ENCODE measurements at places on chromosomes 13 and 19.
A peak's percentile ranks its signal among the peaks of the same experiment; 100 is the strongest.

GRCh38 chr13:41694545-41695301, 237.4 kb downstream of the RGCC start:
- DNase-seq, result no peak

GRCh38 chr19:53365899-53366493, 491 bp downstream of the ZNF525 start:
- peak; percentile 4 for DNase-seq

GRCh38 chr19:45139286-45140143, 21.3 kb downstream of the NKPD1 start:
- no peak for DNase-seq

DNA sequence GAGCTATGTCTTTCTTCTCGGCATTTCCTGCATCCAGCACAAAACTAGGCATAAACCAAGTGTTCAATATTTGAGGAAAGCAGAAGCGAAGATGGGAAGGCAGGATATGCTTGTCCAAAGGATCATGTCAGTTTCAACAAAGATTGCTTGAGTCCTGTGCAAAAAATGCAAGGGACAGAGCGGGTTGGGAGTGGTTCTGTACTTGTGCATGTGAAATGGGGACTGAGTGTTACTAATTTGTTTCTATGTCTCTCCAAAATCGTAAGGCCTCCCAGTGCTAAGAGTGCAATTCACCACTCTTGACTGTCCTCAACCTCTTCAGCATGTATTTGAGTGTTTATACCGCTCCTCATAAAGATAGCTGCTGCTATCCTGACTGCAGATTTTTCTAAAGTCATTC, 166.2 kb downstream of the DLEU7 start:
- DNase-seq, result no peak

- peak; percentile 19 for DNase-seq
Observed at GRCh38 chr13:107866941-107867623, 348.3 kb downstream of the LIG4 start.

GRCh38 chr13:100887729-100888151, 213.1 kb upstream of the TMTC4 start:
- DNase-seq, result no peak

GRCh38 chr13:78779608-78780007, 120.7 kb upstream of the OBI1 start:
- DNase-seq, result no peak

DNA sequence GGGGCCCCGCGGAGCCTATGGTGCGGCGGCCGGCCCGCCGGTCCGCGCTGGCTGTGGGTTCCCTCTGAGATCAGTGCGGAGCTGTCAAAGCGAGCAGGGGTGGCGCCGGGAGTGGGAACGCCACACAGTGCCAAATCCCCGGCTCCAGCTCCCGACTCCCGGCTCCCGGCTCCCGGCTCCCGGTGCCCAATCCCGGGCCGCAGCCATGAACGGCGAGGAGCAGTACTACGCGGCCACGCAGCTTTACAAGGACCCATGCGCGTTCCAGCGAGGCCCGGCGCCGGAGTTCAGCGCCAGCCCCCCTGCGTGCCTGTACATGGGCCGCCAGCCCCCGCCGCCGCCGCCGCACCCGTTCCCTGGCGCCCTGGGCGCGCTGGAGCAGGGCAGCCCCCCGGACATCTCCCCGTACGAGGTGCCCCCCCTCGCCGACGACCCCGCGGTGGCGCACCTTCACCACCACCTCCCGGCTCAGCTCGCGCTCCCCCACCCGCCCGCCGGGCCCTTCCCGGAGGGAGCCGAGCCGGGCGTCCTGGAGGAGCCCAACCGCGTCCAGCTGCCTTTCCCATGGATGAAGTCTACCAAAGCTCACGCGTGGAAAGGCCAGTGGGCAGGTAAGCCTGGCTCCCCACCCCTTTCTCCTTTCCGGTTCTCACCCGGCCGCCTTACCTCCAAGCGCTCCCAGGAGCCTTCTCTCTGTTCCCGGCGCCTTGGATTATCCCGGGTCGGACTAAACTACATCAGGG, at the start of gene PDX1:
TSS of gene PDX1 (plus strand) at position 67 of the 743 bp plus-strand sequence. CDS start at position 206, 139 bp downstream.
- no peak for DNase-seq

DNA sequence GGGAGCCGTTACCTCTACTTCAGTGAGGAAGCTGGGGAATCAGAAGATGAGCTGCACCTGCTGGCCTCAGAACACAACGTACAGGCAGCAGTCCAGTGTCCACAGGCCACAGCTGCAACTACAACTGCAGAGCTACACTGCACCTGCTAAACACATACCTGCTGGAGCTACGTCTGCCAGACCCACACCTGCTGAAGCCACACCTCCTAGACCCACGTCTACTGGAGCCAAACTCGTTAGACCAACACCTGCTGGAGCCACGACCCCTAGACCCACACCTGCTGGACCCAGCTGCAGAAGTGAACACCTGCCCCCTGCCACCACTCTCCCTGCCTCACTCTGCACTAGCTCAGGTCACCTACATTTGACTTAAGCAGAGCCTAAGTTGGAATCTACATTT, 169.9 kb downstream of the USP12 start:
- DNase-seq, result no peak

GRCh38 chr19:30017172-30017571, 75.1 kb downstream of the URI1 start:
- no peak for DNase-seq

DNA sequence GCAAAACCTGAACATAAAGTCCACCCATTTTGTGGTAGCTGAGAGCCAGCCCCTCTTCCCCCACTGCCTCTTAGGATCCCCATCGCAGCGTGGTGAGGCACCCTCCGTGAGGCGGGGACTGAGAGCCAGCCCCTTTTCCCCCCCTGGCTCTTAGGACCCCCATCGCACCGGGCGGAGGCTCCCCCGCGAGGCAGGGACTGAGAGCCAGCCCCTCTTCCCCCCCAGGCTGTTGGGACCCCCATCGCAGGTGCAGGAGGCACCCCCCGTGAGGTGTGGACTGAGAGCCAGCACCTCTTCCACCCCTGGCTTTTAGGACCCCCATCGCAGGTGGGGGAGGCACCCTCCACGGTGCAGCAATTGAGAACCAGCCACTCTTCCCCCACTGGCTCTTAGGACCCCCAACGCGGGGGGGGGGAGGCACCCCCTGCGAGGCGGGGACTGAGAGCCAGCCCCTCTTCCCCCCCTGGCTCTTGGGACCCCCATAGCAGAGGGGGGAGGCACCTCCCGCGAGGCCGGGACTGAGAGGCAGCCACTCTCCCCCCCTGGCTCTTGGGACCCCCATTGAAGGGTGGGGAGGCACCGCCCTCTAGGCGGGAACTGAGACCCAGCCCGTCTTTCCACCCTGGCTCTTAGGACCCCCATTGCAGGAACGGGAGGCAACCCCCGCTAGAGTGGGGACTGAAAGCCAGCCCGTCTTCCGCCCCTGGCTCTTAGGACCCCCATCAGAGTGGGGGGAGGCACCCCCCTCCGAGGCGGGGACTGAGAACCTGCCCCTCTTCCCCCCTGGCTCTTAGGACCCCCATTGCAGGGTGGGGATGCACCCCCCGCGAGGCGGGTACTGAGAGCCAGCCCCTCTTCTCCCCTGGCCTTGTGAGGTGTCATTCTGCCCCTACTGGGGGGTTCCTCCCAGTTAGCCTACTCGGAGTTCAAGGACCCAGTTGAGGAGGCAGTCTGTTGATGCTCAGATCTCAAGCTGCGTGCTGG, 366.4 kb upstream of the SPRY2 start:
- DNase-seq, result no peak

- no peak for DNase-seq
Observed at GRCh38 chr13:50740052-50740741, 103.3 kb downstream of the DLEU7 start.

GRCh38 chr19:3932931-3933810, at the start of gene NMRK2:
Gene NMRK2 (plus strand): TSS chr19:3933069. CDS start chr19:3933672, 603 bp downstream.
- DNase-seq, result no peak

- DNase-seq, result no peak
Observed at GRCh38 chr19:21022996-21023395, 2.5 kb downstream of the ZNF430 start.

GRCh38 chr19:35403116-35403760, 32.4 kb downstream of the GPR42 start:
- no peak for DNase-seq

DNA sequence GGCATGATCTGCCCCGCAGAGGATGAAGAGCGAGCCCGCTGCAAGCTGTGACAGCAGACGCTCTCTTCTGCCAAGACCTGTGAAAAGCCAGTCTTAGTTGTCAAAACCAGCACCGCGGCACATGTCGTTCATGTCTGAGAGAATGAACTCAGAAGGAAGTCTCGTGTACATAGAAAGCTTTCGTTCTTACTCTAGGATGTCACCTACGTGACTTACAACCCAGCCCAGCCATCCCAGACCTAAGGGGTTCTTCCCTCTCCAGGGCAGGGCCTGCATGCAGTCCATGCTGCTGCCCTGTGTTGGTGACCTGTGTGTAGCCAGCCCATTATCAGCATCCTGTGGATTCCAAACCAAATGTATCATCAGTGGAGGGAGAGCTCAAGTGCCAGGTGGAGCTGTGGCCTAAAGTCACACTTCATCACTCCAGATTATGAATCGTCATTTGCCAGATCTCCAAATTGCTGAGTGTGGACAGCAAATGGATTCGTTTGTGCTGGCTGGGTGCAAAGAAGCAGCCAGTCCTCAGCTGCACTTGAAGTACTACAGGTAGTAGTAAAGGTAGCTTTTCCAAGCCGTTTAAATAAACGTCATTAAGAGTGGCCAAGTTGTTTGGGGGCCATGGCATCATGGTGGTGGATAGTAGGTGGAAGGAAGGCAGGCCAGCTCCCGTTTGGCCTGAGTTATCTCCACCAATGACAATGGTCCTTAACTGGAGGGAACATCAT, 73.9 kb upstream of the GPR183 start:
- DNase-seq, result no peak

DNA sequence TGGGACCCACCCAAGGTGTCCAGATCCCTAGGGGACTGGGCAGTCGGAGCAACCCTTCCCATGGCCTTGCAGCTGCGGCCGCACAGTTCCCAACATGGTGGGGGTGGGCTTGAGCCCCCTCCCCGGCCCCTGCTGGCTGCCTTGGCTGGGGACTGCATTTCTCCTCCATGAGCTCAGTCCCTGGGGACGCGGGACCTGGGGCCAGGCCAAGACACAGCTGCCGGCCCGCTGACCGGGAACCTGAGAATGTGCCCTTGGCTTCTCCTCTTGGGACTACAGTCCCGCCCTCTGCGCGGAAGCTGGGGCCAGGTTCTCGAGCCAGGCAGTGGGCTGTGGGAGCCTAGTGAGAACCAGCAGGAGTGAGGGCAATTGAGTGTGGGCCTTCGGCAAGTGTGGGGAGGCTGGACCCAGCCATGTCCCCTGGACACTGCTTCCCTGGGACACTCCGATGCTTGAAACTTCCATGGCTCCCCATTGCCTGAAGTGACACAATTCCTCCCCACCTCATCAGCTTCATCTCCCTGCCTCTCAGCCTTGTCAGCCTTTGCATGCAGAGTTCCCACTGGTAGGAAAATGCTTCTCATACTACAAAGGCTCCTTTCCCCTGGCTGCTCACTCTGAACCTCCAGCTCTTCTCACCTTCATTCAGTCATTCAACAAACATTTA, 13.1 kb upstream of the NOTCH3 start:
- no peak for DNase-seq

DNA sequence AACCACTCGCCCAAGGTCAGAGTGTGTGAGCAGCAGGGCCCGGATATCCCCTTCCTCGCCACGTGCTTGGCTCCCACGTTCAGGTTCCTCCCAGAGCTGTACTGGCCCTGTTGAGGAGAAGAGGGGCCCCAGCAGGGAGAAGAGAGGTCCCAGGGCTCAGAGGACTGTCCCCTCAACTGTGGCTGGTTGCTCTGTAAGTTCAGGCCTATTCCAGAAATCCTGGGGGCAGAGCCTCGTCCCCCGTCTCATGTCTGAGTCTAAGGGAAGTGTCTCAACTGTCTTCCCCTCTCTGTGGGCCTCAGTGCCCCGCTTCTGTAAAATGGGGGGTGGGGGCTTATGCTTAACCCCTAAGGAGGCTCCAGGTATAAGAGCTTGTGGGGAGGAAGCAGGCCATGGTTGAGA, 3.9 kb downstream of the PPP5C start:
- no peak for DNase-seq

GRCh38 chr19:7897292-7897691, 6.4 kb upstream of the MAP2K7 start:
- DNase-seq, result no peak

DNA sequence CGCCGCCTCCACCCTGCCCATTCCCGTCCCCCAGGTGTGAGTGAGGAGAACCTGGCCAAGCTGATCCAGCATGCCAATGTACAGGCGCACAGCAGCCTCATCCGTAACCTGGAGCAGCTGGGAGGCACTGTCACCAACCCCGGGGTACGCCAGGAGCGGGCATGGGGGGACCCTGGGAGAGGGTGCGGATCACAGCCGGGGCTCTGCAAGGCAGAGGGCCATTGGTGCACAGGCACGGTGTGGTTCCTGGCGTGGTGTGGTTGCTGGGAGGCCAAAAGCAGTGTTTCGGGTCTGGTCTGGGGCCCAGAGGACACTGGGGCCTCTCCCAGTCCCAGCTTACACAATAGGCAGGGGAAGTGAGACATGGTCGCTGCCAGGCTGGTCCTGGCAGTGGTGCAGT, 8.3 kb downstream of the STXBP2 start:
- DNase-seq, result no peak

DNA sequence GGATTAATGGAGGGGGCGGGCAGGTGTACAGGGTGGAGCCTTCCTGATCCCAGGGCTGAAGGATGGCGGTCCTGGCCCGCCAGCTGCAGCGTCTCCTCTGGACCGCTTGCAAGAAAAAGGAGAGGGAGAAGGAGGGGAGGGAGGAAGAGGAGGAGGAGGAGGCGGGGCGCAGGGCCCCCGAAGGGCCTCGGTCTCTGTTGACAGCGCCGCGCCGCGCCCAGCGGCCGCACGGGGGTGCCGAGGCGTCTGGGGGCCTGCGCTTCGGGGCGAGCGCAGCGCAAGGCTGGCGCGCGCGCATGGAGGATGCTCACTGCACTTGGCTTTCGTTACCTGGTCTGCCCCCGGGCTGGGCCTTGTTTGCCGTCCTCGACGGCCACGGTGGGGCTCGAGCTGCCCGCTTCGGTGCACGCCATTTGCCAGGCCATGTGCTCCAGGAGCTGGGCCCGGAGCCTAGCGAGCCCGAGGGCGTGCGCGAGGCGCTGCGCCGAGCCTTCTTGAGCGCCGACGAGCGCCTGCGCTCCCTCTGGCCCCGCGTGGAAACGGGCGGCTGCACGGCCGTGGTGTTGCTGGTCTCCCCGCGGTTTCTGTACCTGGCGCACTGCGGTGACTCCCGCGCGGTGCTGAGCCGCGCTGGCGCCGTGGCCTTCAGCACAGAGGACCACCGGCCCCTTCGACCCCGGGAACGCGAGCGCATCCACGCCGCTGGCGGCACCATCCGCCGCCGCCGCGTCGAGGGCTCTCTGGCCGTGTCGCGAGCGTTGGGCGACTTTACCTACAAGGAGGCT, at the start of gene PPM1N:
TSS of gene PPM1N (plus strand) at position 33 of the 785 bp plus-strand sequence. CDS start at position 63, 30 bp downstream.
- no peak for DNase-seq

GRCh38 chr13:77113496-77113895, 86.5 kb upstream of the FBXL3 start:
- DNase-seq, result no peak

Measured in head of caudate nucleus (tissue), 42 donors.